ENCODE measurements at places on chromosomes 11 and 22.

DNA sequence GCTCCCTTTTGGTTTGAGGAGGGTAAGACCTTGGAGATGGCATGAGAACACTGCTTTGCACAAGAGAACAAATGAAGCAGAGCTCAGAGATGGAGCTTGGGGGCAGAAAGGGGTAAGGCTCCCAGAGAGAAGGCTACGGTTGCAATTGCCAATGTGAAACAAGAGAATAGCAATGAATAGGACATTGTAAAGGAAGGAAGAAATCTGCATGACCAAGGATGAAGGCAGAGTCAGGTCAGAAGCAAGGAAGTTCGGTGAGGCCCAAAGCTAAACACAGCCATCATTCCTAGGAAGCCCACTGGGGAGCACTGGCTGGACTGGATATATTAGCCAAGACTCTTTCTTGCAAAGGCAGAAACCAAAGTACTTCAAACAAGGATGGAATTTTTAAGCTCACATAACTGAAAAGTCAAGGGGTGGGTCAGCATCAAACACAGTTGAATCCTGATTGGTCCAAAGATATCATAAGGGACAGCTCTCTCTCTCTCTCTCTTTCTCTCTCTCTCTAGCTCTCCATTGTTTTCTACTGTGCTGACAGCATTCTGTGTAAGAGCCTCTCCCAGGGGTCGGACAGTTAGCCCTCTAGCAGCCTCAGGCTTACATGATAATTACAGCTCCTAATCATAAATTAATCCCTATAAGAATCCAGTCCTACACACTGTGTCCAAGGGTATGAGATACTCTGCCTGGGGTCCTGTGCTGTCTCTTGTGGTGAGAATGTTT lies 484.3 kb downstream of the SOX6 start:
- no peak for DNase-seq

- no peak for DNase-seq
Observed at GRCh38 chr22:38567531-38568285, 2.3 kb downstream of the DMC1 start.

DNA sequence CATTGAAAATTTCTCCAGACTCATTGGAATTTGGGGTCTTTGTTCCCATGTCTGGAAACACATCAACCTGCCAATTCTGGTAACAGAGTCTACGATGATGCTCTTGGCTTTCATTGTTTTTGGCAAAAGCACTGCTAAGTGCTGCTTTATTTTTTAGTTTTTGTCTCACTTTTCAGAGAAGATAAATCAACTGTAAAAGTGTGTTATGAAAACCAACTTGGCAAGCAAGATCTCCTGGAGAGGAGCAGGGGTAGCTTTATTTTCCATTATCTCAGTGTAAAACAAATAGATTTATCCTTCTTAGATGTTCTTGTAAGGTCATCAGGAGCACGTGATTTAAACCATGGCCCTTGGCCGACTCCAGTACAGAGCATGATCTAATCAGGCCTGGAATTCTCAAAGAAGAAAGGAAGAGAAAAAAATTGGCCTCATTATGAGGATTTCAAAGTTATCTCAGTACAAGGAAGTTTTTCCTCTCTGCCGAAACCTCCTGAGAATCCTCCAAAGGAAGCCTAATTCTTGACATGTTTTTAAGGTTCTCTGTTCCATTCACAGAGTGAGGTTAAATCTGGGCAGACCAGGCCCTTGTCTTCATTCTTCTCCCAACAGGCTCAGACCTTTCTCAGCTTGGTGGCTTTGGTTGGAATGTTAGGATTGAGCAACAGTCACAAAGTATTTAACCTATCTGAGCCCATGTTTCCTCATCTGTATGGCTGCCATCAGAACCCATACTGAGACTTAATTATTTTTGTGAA lies 16.4 kb upstream of the PAMR1 start:
- DNase-seq, result no peak

DNA sequence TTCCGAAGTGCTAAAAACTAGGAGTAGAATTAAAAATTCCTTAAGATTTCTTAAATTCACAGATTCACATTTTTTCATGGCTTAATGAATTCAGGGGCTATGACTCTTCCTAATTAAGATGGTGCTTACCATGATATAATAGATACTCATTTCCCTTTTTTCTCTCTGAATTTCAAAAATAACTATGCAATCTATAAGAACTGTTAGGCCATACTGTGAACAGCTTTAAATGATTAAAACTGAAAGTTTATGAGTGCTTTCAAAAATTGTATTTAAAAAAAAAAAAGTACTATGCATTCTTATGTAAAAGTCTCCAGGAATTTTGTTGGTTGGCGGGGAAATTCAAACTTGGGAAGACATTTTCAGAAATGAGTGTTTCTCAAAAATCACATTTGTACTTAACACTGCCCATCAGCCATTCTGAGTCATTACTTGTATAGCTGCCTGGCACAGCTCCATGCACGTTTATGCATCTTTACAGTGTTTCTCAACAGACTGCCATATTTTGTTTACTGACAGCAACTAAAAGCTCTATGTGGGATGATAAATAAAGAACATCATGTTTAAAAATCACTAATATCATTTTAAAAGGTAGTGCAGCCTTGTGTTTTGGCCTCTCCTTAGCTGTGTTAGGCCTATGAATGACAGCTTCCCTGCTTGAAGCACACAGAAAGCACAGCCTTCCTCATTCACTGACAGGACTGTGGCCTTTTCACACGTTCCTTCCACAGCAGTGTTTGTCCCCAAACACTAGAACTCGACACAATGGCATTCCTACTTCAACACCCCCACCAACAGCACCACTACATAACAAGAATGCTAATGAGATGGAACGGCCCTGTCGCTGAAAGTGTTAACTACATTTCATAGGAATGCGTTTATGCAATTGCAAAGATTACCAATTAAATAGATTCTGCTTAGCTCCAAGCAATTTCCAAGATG lies 131.4 kb downstream of the DCDC1 start:
- no peak for DNase-seq

DNA sequence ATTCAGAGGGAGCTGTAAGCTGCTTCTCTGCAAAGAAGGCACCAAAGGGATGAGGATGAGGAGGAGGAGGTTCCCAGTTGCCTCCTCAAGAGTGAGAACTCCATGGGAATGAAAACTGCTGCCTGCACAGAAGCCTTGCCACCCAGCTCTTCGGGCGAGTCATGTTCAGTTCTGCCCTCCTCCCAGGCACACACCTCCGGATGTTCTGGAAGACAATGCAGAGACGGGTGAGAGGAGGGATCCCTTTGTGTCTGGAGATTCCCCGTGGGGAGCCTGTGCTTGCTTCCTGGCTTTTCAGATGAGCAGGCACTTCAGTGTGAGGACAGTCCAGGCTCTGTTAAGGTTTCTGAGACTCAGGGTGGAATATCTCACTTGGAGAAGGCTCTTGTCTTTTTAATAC lies 295.6 kb downstream of the DDX10 start:
- no peak for DNase-seq

GRCh38 chr22:29838599-29838956 lies 504 bp upstream of the ASCC2 start:
- no peak for DNase-seq

GRCh38 chr11:36023922-36024321 lies 80.1 kb downstream of the LDLRAD3 start:
- DNase-seq, result no peak

DNA sequence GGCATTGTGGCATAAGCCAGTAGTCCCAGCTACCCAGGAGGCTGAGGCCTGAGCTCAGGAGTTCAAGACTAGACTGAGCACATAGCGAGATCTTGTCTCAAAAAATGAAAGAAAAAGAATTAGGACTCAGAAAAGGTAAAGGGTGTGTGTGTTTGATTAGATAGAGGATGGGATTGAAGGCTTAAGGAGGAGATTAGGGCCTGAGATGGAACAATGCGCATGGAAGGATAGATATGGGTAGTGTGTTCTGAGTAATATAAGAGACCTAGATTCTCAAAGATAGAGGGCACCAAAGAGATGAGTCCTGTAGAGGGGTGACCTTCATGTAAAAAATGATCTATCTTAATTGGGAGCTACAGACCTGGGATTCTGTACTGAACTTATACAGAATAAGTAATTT lies 17.3 kb upstream of the RAB30 start:
- no peak for DNase-seq

GRCh38 chr22:28230671-28231070 lies 311.6 kb upstream of the PITPNB start:
- DNase-seq, result no peak

- no peak for DNase-seq
Observed at GRCh38 chr22:34427436-34427835, 507.2 kb upstream of the LARGE1 start.

GRCh38 chr11:10996678-10997077 lies 138.8 kb upstream of the ZBED5 start:
- DNase-seq, result no peak

GRCh38 chr11:60937811-60938210 lies 13.6 kb downstream of the TMEM132A start:
- DNase-seq, result no peak

GRCh38 chr22:22203048-22203971 lies 41.3 kb upstream of the VPREB1 start:
- no peak for DNase-seq

GRCh38 chr11:84056653-84057376 lies 770.6 kb upstream of the CCDC90B start:
- DNase-seq, result no peak

- no peak for DNase-seq
Observed at GRCh38 chr22:33562501-33562900, 357.8 kb downstream of the LARGE1 start.

- no peak for DNase-seq
Observed at GRCh38 chr11:1153951-1154493, 3.7 kb upstream of the MUC5AC start.

GRCh38 chr11:83723999-83724398 lies 437.8 kb upstream of the CCDC90B start:
- no peak for DNase-seq

- no peak for DNase-seq
Observed at GRCh38 chr11:15145615-15146014, 30.9 kb downstream of the INSC start.

DNA sequence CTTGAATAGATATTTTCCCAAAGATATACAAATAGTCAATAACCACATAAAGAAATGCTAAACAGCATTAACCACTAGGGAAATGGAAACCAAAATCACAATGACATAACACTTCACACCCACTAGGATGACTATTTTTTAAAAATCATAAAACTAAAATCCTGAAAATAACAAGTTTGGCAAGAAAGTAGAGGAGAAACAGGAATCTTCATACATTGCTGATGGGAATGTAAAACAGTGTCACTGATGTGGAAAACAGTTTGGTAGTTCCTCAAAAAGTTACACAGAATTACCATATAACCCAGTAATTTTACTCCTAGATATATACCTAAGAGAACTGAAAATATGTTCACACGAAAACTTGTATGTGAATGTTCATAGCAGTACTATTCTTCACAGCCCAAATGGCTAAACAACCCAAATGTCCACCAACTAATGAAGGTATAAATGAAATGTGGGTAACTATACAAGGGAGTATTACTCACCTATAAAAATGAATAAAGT lies 12.5 kb downstream of the PICALM start:
- DNase-seq, result no peak

DNA sequence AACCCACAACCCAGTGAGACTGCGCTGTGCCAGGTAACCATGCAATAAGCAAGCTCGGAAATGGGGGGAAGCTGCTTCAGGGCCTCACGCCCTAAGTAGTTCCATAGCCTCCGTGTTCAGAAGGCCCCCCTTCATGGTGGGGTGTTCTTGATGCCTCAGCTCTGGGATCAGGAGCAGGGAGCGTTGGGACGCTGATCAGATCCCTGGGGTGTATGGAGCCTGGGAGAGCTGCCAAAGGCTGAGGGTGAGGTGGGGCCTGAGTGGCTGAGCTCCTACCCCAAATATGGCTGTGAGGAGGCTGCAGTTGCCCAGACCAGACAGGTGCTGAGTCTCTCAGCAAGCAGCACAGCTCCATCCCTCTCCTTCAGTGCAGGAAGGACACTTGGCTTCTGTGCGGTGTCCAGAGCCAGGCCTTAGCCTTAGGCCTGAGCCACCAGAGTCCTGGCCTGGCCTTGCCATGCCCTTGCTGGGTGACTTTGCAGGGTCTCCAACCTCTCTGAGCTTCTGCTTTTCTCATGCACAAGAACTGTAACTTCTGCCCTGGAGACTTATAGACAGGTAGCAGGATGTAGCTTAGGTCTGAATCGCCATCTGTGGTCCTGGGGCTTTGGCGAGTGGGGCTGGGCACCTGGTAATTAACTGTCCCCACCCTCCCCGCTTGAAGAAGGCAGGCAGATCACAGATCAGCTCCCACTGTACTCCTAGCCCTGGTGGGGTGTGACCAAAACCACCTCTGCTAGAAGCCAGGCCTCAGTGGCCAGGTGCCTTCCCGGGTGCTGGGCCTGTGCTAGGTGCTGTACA lies 5.3 kb downstream of the MMP11 start:
- DNase-seq, result no peak

- DNase-seq, result no peak
Observed at GRCh38 chr11:99316776-99317520, 296.2 kb downstream of the CNTN5 start.

- no peak for DNase-seq
Observed at GRCh38 chr11:75920848-75921247, 105.8 kb downstream of the UVRAG start.

DNA sequence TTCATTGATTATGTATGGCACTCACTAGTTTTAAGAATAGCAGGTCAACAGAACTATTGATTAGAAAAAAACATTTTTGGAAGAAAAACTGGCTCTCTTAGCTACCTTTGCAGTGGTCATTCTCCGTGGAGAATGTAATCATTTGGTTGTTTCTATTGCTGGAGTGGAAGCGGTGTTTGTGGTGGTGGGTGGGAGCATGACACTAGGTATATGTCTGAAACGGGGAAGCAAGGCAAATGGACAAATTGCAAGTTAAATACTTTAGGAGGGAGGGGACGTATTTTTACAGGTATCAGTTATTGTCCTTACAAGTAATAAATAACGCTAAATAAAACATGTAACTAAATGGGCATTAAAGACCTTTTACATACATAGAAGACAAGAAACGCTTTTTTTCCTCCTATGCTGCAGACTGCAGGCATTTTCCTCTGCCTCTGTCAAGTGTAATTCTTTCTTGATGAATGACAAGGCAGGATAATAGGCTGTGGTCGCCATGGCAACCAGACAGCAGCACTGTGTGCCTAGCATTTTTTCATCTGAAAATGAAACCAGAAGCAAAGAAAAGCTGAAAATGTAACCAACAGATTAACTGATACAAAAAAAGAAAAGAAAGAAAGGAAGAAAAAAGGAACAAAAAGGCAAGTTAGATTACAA lies 46.2 kb downstream of the BLID start:
- DNase-seq, result no peak

GRCh38 chr11:41286751-41287150 lies 172.7 kb downstream of the LRRC4C start:
- no peak for DNase-seq

- no peak for DNase-seq
Observed at GRCh38 chr11:100319691-100320090, 367.4 kb upstream of the ARHGAP42 start.
